ENCODE measurements at places on chromosomes 11 and 22.

GRCh38 chr11:62280452-62280851, 10.5 kb downstream of the SCGB2A2 start:
- DNase-seq, result no peak

- no peak for DNase-seq
Measured at GRCh38 chr11:84106541-84106940, 820.4 kb upstream of the CCDC90B start.

GRCh38 chr11:92380882-92381281, 156.3 kb downstream of the FAT3 start:
- no peak for DNase-seq

GRCh38 chr22:23970201-23970641, 3.5 kb downstream of the DDTL start:
- no peak for DNase-seq

- DNase-seq, result no peak
Measured at GRCh38 chr11:119572481-119573424, 149.8 kb upstream of the THY1 start.

DNA sequence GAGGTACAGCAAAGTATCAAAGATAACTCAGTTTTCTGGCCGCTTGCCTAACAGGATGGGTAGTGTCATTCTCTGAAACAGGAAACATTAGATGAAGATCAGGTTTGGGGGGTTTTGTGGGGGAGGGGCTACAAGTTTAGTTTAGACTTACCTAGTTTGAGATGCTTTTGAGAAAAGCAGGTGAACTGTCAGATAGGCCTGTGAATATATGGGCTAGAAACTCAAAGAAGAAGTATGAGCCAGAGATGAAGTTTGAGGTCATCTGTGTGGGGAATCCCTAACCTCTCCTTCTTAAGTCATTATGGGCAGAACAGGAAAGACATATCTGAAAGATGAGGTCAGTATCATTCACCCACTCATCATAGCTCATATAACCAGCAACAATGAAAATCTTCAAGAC, 11.9 kb downstream of the HOATZ start:
- no peak for DNase-seq

DNA sequence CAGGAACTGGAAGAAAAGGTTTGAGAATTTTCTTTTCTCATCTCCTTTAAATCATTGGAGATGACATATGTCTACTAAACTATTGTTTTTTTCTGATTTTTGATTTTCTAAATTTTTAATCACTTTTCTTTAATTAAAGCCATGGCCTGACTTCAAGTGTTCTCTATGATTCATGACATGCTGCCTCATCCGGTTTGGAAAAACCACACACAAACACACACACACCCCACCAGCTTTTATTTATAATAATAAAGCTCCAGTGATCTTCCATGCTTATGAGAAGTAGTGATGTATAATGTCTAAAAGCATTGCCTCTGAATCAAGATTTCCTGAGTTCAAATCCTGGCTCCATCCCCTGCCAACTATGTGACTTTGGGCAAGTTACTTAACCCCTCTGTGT, 179.2 kb downstream of the SPON1 start:
- no peak for DNase-seq

DNA sequence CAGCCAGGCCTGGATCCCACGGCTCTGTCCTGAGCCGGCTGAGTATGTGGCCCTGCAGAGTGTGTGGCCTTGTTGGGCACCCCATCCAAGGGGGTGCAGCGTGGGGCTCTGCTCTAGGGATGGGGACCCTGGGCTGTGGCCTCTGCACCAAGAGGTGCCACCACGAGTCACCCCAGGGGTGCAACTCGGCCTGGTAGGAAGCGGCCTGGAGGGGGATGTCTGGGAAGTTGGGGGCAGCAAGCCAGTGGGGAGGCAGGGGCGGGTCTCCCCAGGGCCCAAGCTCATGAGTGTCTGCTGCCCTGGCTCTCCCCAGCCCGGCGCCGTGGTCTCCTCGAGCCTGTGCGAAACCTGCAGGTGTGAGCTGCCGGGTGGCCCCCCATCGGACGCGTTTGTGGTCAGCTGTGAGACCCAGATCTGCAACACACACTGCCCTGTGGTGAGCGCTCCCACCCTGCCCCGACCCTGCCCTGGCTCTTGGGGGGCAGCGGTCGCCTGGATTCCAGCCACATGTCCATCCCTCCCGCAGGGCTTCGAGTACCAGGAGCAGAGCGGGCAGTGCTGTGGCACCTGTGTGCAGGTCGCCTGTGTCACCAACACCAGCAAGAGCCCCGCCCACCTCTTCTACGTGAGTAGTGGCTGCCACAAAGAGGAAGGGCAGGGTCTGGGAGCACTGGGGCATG, 24.2 kb upstream of the MUC5B start:
- DNase-seq, result no peak

DNA sequence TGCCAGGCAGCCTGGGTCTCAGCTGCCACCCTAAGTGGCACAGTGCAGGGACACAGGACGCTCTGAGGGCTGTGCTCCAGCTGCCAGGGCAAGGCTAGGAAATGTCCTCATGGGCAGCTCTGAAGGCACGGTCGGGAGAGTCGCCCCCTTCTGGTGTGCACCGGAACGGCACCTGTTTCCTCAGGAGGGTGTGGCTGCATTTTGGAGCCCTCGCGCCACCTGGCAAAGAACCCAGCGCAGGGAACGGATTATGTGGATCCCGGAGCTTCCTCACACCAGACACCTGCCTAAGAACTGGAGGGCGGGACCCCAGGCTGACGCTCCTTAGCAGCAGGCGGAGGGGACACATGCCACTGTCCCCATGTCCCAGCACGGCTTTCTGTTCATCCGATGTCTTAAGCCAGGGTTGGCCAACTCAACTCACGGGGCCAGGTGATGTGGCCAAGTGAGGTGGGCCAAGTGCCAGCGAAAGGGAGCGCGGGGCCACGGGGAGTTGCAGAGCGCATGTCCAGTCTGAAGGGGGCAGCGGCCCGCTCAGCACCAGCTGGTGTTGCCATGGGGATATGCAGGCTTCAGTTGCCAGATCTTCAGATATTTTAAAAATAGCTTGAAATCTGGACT, 5.1 kb upstream of the SLC22A8 start:
- no peak for DNase-seq

GRCh38 chr11:2542406-2542805, 97.6 kb downstream of the KCNQ1 start:
- DNase-seq, result no peak

DNA sequence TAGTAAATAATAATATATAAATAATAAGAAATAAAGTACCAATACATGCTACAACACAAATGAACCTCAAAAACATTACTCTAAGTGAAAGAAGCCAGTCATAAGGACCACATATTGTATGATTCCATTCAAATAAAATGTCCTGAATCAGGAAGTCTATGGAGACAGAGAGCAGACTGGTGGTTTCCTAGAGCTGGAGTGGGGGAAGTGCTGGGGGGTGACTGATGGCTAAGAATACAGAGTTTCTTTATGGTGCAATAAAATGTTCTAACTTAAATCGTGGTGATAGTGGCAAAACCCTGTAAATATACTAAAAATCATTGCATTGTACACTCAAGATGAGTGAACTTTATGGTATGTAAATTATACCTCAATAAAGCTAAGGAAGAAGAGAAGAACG, 376.5 kb downstream of the BUD13 start:
- DNase-seq, result no peak
